ENCODE measurements at places on chromosomes 11 and 22.

DNA sequence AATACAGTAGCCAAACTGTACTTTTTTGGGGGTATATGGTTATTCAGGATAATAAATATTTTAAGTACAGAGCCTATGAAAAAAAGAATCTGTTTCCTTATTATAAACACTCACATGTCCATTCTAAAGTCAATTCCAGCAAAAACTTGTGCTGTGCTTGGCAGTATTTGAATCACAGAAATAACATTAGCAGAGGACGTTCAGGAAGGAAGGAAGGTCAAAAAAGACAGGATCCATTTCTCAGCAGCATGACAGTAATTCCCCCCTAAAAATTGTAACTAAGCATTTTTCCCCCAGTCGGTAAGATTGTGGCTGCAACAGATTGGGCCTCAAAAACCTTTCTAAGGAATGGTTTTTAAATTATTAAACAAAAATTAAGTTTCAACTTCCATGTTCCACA, 124.8 kb downstream of the ATG16L2 start:
- DNase-seq, result no peak

DNA sequence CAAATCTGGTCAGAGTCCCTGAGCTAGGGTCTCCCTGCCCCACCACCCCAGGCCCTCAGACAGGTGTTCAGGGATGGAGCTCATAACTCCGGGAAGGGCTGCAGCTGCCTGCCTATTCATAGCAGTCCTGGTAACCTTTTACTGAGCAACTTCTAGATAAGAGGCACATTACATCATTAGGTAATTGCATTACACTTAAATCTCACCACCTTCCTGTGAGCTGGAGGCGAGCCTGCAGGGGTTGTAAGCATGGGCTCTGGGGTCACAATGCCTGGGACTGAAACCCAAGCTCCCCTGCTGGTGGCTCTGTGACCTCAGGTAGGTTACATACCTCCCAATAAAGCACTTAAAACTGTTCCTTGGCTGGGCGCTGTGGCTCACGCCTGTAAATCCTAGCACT, 22.5 kb downstream of the TP53I11 start:
- no peak for DNase-seq

- DNase-seq, result no peak
These were observed at the start of gene FREY1 for GRCh38 chr11:45906965-45907611. FREY1 (minus strand) TSS chr11:45907271; CDS start chr11:45907245, 26 bp downstream.

GRCh38 chr11:84819128-84819527, 808.0 kb downstream of the DLG2 start:
- no peak for DNase-seq

DNA sequence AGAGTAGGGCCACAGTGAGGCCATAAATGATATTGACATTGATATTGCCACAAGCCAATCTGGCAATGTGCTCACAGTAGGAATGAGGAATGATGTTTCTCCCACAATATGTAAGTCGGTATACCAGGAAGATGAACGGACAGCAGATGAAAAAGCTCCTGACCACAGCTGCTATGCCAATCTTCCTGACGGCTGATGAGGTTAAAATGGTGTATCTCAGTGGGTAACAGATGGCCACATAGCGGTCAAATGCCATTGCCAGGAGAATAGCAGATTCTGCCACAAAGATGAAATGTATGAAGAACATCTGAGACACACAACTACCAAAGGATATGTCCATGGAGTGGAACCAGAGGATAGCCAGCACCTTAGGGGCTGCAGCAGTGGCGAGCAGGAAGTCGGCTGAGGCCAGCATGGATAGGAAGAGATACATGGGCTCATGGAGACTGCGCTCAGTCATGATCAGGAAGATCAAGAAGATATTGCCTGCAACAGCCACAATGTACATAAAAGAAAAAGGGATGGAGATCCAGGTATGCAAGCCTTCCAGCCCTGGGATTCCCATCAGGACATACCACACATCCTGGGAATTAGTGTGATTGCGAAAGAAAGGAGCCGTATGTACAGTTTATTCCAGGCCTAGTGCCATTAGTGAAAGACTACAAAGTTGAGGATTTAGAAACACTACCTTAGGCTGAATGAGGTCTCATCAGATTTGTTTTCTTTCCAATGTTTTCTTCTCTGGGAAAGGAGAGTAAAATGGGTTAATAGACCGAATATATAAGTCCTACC, 22.2 kb downstream of the OR51V1 start:
- no peak for DNase-seq

- no peak for DNase-seq
These were observed 14.7 kb downstream of the IGLL1 start for GRCh38 chr22:23565305-23565914.

GRCh38 chr11:98545544-98546175, 475.1 kb upstream of the CNTN5 start:
- DNase-seq, result no peak

DNA sequence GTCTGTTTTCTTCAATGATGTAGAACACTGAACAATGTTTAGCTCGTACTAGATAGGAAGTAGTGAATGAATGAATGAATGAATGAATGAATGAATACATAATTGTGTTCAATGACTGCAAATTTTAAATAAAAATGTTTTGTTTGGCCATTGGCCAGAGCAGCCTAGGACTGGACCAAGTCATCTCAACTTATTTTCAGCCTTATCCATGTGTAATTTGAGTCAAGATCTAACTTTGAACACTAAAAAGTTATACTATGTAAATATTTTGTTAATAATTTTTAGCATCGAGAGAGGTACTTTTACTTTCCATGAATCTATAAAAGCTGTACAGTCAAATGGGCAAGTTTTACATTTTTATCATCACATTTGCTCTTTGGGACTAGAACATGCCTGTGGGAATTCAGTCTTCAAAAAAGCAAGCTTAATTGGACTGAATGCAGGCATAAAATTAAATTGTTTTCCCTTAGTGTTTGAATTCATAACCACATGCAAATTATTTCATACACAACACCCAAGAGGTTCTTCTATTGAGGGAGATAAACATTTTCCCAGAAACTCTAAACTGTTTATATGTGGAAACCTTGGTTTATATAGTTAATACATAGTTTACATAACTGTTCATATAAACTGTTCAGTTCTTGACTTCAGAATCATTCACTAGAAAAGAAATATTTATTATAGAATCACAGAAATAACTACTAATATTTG, 222.1 kb upstream of the ANO3 start:
- no peak for DNase-seq

GRCh38 chr11:17208257-17208999, 642 bp upstream of the PIK3C2A start:
- no peak for DNase-seq

GRCh38 chr22:49975543-49976389, 15.2 kb downstream of the PIM3 start:
- peak; percentile 18 for DNase-seq

DNA sequence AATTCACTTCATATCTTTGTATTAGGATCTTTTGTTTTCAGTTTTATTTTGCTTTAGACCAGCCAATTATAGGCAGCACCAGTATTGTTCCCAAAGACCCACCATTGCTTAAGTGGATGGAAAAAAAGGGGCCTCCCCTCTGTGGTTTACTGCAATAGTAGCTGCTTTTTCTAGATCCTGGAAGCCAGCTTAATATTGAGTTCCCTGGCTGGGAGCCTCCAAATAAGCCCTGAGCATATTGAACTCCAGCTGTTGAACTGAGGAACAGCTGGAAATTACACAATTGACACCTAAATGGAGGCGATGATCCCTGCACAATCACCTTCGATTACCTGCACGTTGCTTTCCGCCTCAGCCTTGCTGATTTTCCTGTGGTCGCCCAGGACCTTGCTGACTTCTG, 576.0 kb downstream of the SOX6 start:
- DNase-seq, result no peak

- no peak for DNase-seq
These were observed 14.0 kb upstream of the MCHR1 start for GRCh38 chr22:40665312-40665711.

GRCh38 chr11:18785411-18785810, 6.2 kb downstream of the PTPN5 start:
- no peak for DNase-seq

GRCh38 chr11:95536047-95536690, 253.4 kb downstream of the FAM76B start:
- no peak for DNase-seq

All from mesothelial cell of epicardium (in vitro differentiated cells).